ENCODE measurements at places on chromosomes 13 and 19. TPM values are rescaled to one million over a fixed set of nuclear protein-coding genes. Genes with fewer than 3 reads are reported as not detected.

DNA sequence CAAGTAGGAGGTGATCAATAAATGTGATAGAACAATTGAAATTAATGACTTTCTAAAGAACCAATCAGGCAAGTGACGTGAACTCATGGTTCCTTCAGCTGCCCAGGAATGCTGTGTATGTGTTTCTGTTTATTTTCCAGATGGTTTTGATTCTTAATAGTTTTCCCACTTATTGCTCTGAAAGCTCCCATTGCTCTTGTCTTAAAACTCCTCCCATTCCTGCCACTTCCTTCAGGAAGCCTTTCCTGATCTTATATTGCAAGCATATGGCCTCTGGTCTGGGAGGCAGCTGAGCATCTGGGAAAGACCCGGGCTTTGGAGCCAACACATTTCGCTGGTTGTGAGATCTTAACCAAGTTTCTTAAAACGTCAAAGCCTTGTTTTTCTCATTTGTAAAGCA, 17.1 kb upstream of the LATS2 start:
- H3K4me1 ChIP-seq: peaks cover 5% of the 10 kb centered on the region
- no peaks in the 10 kb centered on the region for H3K36me3 ChIP-seq
- DNase-seq: no peak

- peak; percentile 89 for DNase-seq
- H3K27ac ChIP-seq: peak overlapping the region; percentile 92
- H3K27me3 ChIP-seq: no peaks in the 10 kb centered on the region
Measured at GRCh38 chr19:29662604-29663404, 2.5 kb upstream of the PLEKHF1 start.

DNA sequence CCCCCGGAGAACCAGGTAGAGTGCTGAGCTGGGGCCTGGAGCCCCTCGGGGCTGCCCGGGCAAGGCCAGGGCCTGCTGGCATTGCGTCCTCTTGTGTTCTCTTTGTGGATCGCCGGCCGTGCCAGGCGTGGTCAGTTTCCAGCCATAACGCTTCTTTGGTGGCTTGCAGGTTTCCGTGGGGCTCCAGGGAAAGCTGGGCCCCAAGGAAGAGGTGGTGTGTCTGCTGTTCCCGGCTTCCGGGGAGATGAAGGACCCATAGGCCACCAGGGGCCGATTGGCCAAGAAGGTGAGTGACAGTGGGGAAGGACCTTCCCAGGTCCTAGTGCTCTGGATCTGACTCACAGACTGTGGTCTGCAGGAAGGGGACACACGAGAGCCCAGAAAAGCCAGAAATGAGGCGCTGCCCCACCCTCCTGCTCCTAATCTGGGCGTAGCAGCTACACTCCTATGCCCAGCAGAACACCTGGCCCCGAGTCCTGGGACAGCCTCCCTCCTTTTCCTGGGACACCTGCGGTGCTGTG, 57.5 kb downstream of the RAB20 start:
- peak; percentile 51 for DNase-seq
- no peaks in the 10 kb centered on the region for H3K27me3 ChIP-seq
- H3K4me1 ChIP-seq: peaks cover 47% of the 10 kb centered on the region
- no peak overlapping the region for H3K4me3 ChIP-seq
- peaks cover 61% of the 10 kb centered on the region for H3K36me3 ChIP-seq

GRCh38 chr19:50537769-50538230, 24.1 kb upstream of the ASPDH start:
- H3K4me3 ChIP-seq: no peak overlapping the region
- H3K27ac ChIP-seq: no peak overlapping the region
- H3K4me1 ChIP-seq: no peaks in the 10 kb centered on the region
- DNase-seq: no peak
- H3K36me3 ChIP-seq: no peaks in the 10 kb centered on the region

GRCh38 chr13:20191311-20192157, 1.2 kb downstream of the GJB2 start:
- no peak overlapping the region for H3K27ac ChIP-seq
- peaks cover 38% of the 10 kb centered on the region for H3K27me3 ChIP-seq
- H3K4me3 ChIP-seq: peak overlapping the region; percentile 53
- no peaks in the 10 kb centered on the region for H3K4me1 ChIP-seq

GRCh38 chr19:3813473-3814392, 27.6 kb upstream of the MATK start:
- no peak for DNase-seq
- no peak overlapping the region for H3K27ac ChIP-seq
- no peak overlapping the region for H3K4me3 ChIP-seq
- no peaks in the 10 kb centered on the region for H3K36me3 ChIP-seq

GRCh38 chr13:19860884-19861655, 2.4 kb downstream of the ZMYM5 start:
- H3K36me3 ChIP-seq: no peaks in the 10 kb centered on the region
- no peak for DNase-seq
- H3K27me3 ChIP-seq: no peaks in the 10 kb centered on the region

- no peak overlapping the region for H3K4me3 ChIP-seq
- no peak overlapping the region for H3K27ac ChIP-seq
- no peaks in the 10 kb centered on the region for H3K4me1 ChIP-seq
- H3K27me3 ChIP-seq: no peaks in the 10 kb centered on the region
- DNase-seq: no peak
Measured at GRCh38 chr19:12703046-12703445, 6.6 kb upstream of the FBXW9 start.

Gene NTN5
- 0.32 TPM for polyA plus RNA-seq

Gene POMP
- polyA plus RNA-seq: 101 TPM

Data from sigmoid colon (tissue), 7 donors.